Central memory CD8-positive, alpha-beta T cell (primary cell): ENCODE measurements at places on chromosomes 16 and 17.
A peak's percentile ranks its signal among the peaks of the same experiment; 100 is the strongest.

DNA sequence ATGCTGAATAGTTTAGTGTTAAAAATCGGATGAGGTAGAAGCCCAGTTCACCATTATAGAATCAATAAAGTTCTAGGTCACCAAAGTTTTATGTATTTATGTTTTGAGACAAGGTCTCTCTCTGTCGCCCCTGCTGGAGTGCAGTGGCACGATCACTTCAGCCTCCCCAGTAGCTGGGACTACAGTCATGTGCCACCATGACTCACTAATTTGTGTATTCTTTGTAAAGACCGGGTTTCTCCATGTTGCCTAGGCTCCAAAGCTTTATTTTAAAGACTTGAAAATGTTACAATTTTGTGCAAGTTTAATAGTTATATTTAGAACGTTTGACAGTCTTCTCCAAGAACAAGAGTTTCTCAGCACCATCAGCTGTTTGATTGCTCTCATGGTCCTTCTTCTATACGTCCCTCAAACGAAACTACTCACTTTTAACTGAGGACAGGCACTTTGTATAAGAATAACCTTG, 32.1 kb downstream of the NDE1 start:
- peaks cover 6% of the 10 kb centered on the region for H3K4me1 ChIP-seq
- H3K36me3 ChIP-seq = peaks cover 68% of the 10 kb centered on the region
- DNase-seq = no peak
- no peaks in the 10 kb centered on the region for H3K27me3 ChIP-seq

- H3K4me1 ChIP-seq = peaks cover 52% of the 10 kb centered on the region
- no peaks in the 10 kb centered on the region for H3K27me3 ChIP-seq
- H3K27ac ChIP-seq = no peak overlapping the region
- peaks cover 26% of the 10 kb centered on the region for H3K36me3 ChIP-seq
Observed at GRCh38 chr17:10702574-10702973, 5.2 kb downstream of the ADPRM start.

GRCh38 chr16:28192806-28193529, 18.8 kb downstream of the XPO6 start:
- H3K27ac ChIP-seq = peak overlapping the region; percentile 95
- no peaks in the 10 kb centered on the region for H3K27me3 ChIP-seq
- DNase-seq = peak; percentile 73
- H3K36me3 ChIP-seq = peaks cover 21% of the 10 kb centered on the region

- no peak for DNase-seq
- peaks cover 36% of the 10 kb centered on the region for H3K27me3 ChIP-seq
- H3K4me1 ChIP-seq = no peaks in the 10 kb centered on the region
- peaks cover 5% of the 10 kb centered on the region for H3K36me3 ChIP-seq
Observed at GRCh38 chr17:41620583-41621434, 3.6 kb downstream of the KRT17 start.

DNA sequence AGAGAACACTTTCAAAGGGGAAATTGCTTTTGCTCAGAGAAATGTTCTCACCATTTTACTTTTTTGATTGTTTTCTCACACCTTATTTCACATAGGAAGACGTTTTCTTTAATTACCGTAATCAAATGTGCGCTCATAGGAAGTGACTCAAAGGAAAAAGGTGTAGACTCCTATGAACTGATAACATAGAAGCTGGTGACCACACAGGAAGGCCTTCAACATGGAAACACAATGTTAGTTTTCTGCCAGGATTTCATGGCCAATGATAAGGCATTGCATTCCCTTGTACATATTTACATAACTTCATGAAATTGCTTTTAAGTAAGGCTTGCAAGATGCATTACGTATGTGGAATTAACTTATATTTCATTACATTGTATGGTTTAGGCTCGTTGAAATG, 40.9 kb upstream of the KCNJ16 start:
- H3K27ac ChIP-seq = no peak overlapping the region
- no peaks in the 10 kb centered on the region for H3K27me3 ChIP-seq
- no peaks in the 10 kb centered on the region for H3K4me1 ChIP-seq
- H3K4me3 ChIP-seq = no peak overlapping the region
- DNase-seq = no peak

- no peak overlapping the region for H3K4me3 ChIP-seq
- DNase-seq = no peak
- peaks cover 39% of the 10 kb centered on the region for H3K36me3 ChIP-seq
- H3K27me3 ChIP-seq = no peaks in the 10 kb centered on the region
Observed at GRCh38 chr17:4722678-4723240, 8.5 kb upstream of the MED11 start.

DNA sequence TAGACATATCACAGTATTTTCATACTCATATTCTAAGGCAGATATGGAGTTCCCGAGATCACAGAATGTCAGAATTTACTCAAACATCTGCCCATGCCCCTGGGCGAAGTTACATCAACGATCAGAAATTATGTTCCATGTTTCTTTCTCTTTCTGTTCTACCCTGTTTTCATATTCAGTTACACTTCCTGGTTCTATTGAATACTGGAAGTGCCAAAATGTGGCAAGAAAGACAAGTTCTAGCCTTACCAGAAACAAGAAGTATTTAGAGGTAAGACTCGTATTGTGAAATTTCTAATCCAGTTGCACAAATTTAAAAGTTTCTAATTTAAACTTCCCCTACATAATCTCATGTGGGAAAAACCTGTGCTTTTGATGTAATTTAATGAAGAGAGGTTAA, 36.1 kb downstream of the KCNJ2 start:
- no peaks in the 10 kb centered on the region for H3K4me1 ChIP-seq
- no peaks in the 10 kb centered on the region for H3K27me3 ChIP-seq
- no peak overlapping the region for H3K4me3 ChIP-seq

GRCh38 chr16:74575807-74576643, 30.9 kb downstream of the GLG1 start:
- H3K4me3 ChIP-seq = no peak overlapping the region
- H3K4me1 ChIP-seq = peaks cover 60% of the 10 kb centered on the region
- H3K27me3 ChIP-seq = no peaks in the 10 kb centered on the region
- H3K36me3 ChIP-seq = peaks cover 10% of the 10 kb centered on the region
- no peak for DNase-seq
- H3K27ac ChIP-seq = no peak overlapping the region

DNA sequence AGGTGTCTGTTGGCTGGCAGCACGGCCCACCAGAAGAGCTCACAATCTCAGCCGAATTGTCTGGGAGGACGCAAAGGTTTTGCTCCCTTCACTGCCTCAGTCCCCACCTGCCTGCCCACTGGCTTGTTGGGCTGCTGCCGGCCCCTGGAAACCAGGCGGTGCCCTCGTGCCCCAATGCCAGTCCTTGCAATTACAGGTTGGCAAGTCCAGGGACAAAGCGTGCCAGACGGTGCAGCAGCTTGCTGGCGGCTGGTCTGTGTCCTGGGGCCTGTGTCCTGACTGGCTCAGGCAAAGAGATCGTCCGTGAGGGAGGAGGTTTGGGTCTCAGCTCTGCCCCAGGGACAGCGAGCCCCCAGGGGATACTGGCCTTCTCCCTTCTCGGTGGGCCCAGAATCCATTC, 24.6 kb upstream of the SPNS2 start:
- no peaks in the 10 kb centered on the region for H3K4me1 ChIP-seq
- no peak for DNase-seq

DNA sequence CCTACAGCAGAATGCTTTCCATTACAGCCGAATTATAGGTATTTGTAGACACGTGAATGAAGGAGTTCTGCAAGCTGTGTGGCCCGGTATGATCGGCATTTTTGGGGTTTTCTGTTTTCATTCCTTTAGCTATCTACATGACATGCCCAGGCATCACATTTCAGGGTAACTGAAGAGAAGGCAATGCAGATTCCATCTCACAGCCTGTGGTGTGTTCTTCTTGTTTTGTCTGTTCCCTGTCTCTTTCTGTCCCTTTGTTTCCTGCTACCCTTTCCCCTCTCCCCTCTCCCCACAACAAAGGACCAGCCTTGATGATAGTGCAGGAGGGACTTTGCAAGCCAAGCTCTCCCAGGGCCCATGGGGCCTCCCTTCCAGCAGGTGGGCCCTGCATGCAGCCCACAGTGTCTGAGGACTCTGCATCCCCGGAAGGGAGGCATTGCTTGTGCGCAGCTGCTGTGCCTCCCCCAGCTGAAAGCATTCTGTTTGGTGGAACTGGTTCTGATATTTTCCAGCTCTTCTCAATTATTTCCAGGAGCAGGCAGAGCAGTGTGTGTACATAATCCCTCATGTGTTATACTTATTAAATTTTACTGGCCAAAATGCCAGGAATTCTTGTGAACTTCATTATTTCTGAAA, 207.4 kb downstream of the RPTOR start:
- H3K27me3 ChIP-seq = no peaks in the 10 kb centered on the region
- H3K4me3 ChIP-seq = no peak overlapping the region
- peaks cover 13% of the 10 kb centered on the region for H3K4me1 ChIP-seq
- DNase-seq = no peak

DNA sequence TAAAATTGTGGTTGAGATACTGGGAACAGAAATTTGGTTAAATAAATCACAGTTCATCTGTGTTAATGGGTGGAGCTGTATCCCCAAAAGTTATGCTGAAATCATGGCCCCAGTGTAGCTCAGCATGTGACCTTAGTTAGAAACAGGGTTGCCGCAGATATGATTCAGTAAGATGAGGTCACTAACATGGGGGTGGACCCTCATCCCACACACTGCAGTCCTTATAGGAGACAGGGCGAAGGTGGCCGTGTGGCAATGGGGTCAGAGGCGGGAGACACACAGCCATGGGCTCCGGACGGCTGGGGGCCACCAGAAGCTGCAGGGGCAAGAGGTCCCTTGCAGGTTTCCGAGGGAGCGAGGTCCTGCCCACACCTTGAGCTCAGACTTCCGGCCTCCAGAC, 10.7 kb downstream of the GALNS start:
- no peak overlapping the region for H3K4me3 ChIP-seq
- H3K36me3 ChIP-seq = peaks cover 6% of the 10 kb centered on the region
- no peaks in the 10 kb centered on the region for H3K4me1 ChIP-seq
- H3K27me3 ChIP-seq = no peaks in the 10 kb centered on the region
- DNase-seq = no peak
- no peak overlapping the region for H3K27ac ChIP-seq

DNA sequence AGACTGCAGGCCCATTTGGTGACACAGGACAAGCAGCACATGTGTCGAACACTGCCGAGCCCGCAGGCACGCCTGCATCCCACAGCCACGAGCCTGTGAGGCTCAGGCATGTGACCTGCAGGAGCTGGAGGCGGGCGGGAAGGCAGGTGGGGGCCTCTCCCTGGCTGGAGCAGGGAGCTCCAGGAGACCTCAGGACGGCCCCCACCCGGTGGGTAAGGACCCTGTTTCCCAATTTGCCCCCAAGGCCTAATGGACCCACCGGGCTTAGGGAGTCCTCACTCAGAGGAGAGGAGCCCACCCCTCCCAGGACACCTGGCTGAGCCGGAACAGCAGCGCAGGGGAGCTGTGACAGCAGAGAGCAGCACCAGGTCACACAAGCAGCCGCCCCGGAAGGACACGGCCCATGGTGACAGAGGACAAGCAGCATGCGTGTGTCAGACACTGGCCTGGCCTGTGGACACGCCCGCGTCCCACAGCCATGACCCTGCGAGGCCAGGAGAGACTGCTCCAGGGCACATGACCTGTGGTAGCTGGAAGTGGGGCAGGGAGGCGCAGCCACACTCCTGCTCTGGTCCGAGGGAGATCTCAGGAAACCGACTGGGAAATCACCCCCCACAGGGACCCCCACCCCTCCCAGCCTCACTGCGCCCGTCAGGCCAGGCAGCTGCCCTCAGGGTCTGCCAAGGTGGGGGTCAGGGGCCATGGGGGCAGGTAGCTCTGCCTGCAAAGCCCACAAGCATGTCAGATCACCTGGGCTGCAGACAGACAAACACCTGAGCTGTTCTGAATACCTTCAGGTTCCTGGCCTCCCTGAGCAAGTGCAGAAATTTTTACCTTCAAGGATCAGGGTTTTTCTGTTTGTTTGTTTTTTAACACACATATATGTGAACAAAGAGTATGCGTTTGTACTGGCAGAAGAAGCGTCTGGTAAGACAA, 2.4 kb downstream of the SPSB3 start:
- no peaks in the 10 kb centered on the region for H3K27me3 ChIP-seq
- DNase-seq = no peak
- H3K36me3 ChIP-seq = peaks cover 26% of the 10 kb centered on the region
- H3K4me1 ChIP-seq = peaks cover 17% of the 10 kb centered on the region
- H3K4me3 ChIP-seq = no peak overlapping the region

- H3K27me3 ChIP-seq = no peaks in the 10 kb centered on the region
- H3K36me3 ChIP-seq = peaks cover 1% of the 10 kb centered on the region
- no peak overlapping the region for H3K4me3 ChIP-seq
- DNase-seq = no peak
- peak overlapping the region; percentile 53 for H3K27ac ChIP-seq
- H3K4me1 ChIP-seq = no peaks in the 10 kb centered on the region
Observed at GRCh38 chr17:35949401-35949800, 5.9 kb upstream of the LYZL6 start.

DNA sequence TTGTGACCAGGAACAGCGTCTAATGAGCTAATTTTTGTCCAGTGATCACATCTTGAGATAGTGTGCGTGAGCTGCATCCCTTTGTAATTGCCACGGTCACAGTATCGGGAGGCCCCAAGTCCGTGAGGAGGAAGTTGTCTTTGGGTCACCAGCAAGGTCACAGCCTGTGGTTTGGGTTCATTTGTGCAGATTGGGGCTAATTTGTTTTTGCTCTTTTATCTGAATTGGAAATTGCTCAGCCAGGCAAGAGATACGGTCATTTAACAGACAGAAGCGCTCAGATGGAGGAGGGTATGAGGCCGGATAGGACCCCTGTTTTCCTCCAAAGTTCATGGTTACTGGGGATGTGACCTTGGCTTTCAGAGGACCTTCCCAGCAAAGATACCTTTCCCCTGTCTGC, 174.1 kb downstream of the SNX29 start:
- H3K36me3 ChIP-seq = peaks cover 4% of the 10 kb centered on the region
- no peak overlapping the region for H3K4me3 ChIP-seq
- H3K4me1 ChIP-seq = peaks cover 8% of the 10 kb centered on the region
- H3K27ac ChIP-seq = peak overlapping the region; percentile 39
- no peaks in the 10 kb centered on the region for H3K27me3 ChIP-seq
- DNase-seq = no peak

- H3K27me3 ChIP-seq = no peaks in the 10 kb centered on the region
- no peak for DNase-seq
- no peak overlapping the region for H3K27ac ChIP-seq
- no peak overlapping the region for H3K4me3 ChIP-seq
- H3K4me1 ChIP-seq = no peaks in the 10 kb centered on the region
Observed at GRCh38 chr16:61555718-61556441, 480.4 kb downstream of the CDH8 start.

GRCh38 chr17:31462261-31462660, 70.8 kb downstream of the RAB11FIP4 start:
- H3K4me1 ChIP-seq = no peaks in the 10 kb centered on the region
- no peaks in the 10 kb centered on the region for H3K36me3 ChIP-seq
- no peaks in the 10 kb centered on the region for H3K27me3 ChIP-seq
- DNase-seq = no peak
- H3K27ac ChIP-seq = no peak overlapping the region
